ENCODE measurements at places on chromosomes 1 and 21.

GRCh38 chr1:245690156-245690690, 535.4 kb downstream of the KIF26B start:
- no peak for DNase-seq

DNA sequence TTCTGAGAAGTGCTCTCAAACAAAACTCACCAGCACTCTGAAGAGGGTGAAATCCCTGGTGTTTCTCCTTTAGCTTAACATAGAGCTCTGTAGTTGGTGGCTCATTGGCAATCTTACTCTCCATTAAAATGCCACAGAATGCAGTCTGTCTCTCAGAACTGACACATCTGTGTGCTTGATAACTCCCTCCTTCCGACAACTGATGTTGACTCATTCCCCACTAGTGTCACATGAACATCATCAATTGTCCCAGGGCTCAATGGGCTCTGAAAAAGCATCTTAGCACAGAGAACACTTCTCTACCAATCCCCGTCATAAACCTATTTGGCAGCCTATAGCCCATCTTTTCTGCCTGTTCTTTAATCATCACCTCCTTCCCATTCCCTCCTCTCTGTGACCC, 133.2 kb upstream of the ZC3H11B start:
- no peak for DNase-seq

GRCh38 chr1:174968750-174969244, 30.9 kb upstream of the CACYBP start:
- no peak for DNase-seq

GRCh38 chr1:174700775-174701174, 253.0 kb downstream of the GPR52 start:
- no peak for DNase-seq

- DNase-seq = no peak
Observed at GRCh38 chr1:101005871-101006270, 19.7 kb downstream of the DPH5 start.

GRCh38 chr1:89429062-89429461, 65.2 kb downstream of the GBP6 start:
- DNase-seq = no peak

DNA sequence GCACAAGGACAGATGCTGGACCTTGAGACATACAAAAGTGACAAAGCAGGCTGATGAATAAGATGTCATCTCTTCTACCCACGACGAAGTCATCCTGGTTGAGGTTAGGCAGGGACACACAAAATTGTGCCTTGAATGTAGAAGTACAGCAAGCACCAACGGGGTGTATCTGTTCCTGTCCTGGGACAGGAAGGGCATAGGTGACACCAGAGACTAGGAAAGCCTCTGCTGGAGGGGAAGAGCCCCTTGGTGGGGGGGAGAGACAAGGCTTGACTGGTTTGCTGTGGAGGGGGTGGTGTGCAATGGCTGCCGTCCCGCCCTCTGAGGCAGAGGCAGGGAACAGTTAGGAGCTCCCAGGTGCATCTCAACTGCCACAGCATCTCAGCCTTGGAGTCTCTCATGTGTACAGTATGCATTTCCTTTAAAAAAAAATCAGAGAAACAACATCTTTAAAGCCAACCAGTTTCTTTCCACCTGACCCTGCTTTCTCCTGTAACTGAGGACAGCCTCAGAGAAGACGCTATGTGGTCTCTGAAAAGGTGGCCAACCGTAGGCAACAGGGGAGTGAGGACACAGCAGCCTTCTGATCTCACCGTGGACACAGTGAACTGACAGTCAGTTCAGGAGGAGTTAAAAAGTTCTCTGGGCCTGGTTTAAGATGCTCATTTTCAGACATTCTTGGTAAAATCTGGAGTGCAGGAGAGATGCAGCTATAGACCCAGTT, 17.7 kb upstream of the GFI1 start:
- no peak for DNase-seq

DNA sequence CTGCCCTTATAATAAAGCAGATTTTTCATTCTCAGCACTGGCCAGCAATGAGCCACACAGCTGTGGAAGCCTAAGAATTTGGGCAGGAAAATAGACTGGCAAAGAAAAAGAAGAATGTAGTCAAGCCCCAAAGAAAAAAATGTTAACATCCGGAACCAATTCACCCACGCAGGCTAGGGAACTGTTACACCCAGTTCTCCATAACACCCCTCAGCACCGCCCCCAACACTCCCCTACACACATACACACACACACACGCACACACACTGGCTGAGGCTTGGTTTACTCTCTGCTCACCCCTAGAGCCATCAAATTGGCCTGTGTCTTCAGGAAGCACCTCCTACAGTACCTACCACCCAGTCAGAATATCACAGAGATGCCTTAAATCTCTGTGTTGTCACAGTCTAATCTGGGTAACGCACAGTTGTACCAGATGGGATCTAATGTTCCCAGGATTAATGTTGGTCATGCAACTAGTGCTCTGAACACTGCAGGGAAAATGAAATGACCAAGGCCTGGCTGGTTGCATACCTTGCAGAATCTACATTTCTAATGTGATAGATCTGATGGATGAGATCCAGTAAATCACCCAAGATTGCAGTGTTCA, 14.5 kb downstream of the TBX15 start:
- DNase-seq = no peak

DNA sequence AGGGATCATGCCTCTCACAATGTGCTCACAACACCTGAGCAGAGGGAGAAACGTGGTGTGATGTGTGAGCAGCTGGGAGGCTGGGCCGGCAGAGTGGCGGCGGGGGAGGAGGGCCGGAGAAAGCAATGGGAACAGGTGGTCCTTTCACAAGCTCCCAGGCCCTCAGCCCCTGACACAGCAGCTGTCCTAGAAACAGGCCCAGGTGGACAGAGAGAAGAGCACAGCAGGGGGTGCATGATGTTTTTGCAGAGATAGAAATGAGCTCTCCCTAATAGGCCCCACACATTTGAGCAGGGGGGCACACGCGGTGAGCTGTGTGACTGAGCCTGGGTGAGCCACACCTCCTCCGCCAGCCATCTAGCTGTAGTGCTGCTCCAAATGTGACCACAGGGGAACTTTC, 7.6 kb upstream of the RGS16 start:
- peak; percentile 35 for DNase-seq

- DNase-seq = no peak
Observed at GRCh38 chr1:234605399-234605982, 4.5 kb downstream of the IRF2BP2 start.

GRCh38 chr1:107124694-107125093, 16.1 kb upstream of the NTNG1 start:
- DNase-seq = no peak

GRCh38 chr1:85824066-85824840, 116.0 kb upstream of the ZNHIT6 start:
- DNase-seq = no peak

GRCh38 chr1:66254785-66255184, 279.2 kb upstream of the SGIP1 start:
- no peak for DNase-seq

DNA sequence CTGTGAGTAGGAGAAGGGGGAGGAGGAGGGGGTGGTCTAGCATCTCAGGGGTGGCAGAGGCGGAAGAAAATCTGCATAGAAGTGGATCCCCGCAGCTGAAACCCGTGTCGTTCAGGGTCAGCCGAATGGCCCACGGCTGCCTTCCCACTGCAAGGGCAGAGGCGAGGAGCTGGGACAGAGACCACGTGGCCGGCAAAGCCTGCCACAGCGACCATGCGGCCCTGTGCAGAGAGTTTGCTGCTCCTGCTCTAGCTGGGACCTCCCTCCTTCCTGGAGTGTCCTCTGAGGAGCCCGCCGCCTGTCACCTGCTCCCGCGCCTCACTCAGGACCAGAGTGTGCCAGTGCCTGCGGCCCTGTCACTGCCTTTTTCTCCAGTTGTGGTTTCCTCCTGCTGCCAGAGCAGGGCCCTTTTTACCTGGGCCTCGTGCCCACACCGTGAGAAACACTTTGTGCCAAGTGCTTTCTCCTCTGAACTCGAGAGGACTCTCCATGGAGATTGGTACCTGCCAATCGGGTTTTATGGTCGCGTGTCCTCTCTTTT, 5.4 kb upstream of the TRPM2 start:
- peak; percentile 42 for DNase-seq

DNA sequence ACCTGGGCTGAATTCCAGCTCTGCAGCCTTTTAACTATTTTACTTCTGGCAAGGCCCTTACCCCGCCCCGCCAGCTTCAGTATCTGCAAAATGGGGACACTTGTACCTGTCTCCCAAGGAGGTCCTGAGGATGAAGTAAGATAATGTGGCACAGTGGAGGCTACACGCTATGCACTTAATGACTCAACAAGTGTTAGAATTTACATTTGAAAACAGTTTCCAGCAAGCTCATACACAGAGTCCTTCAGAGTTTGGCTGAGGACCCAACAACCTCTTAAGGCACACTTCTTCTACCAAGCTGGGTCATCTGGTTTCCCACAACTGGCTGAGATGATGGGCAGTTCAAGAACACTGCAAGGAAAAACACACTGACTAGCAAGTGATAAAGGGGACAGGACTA, 30.2 kb upstream of the SLC22A15 start:
- no peak for DNase-seq

DNA sequence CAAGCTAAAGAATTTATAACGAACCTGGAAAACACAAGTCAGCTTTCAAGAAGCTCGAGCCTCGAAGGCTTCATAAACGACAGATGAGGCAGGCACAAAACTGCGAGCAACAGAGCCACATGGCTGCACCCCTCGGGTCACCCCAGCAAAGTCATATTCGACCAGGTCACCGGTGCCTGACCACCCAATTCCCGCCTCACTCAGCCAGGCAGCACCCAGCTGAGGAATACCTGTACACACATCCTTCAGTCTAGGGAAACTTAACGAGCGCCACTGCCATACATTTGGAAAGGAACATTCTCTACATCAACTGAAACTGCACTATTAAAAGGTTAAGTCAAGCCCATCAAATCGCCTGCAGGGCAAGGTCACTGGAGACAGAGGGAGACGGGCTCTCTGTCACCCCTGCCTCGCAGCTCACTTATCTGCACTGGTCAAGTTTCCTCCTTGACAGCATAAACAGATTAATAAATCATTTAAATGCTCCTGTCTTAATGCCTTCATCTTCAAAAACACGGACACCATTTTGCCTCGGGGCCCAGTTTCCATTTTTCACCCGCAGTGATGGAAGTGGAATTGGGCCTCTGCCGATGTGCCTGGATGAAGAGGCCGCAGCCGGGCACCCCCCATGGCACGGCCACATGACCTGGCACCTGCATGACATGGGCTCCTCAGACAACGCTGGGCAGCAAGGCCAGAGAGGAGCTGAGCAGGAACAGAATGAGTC, 20.6 kb downstream of the NPHP4 start:
- no peak for DNase-seq

GRCh38 chr1:82836213-82836972, 1035.7 kb downstream of the ADGRL2 start:
- no peak for DNase-seq

- no peak for DNase-seq
Observed at GRCh38 chr1:41513383-41513735, 28.9 kb upstream of the EDN2 start.

DNA sequence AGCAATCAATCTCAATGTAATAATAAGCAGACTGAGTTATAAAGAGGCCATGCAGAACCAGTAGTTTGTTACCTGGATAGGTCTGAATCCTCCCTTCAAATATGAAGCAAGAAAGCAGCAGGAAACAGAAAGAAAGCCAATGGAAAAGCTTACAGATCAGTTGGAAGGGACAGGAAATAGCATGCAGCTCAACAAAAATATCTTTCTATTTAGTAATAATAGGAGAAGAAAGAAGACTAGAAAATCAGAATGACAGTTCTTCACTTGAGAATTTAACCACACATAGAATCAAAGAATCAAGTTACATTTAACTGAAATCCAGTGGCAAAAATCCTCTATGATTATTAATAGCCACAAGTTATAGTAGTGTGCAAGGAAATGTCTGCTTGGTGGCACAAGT, 194.4 kb downstream of the EIF4G3 start:
- no peak for DNase-seq

DNA sequence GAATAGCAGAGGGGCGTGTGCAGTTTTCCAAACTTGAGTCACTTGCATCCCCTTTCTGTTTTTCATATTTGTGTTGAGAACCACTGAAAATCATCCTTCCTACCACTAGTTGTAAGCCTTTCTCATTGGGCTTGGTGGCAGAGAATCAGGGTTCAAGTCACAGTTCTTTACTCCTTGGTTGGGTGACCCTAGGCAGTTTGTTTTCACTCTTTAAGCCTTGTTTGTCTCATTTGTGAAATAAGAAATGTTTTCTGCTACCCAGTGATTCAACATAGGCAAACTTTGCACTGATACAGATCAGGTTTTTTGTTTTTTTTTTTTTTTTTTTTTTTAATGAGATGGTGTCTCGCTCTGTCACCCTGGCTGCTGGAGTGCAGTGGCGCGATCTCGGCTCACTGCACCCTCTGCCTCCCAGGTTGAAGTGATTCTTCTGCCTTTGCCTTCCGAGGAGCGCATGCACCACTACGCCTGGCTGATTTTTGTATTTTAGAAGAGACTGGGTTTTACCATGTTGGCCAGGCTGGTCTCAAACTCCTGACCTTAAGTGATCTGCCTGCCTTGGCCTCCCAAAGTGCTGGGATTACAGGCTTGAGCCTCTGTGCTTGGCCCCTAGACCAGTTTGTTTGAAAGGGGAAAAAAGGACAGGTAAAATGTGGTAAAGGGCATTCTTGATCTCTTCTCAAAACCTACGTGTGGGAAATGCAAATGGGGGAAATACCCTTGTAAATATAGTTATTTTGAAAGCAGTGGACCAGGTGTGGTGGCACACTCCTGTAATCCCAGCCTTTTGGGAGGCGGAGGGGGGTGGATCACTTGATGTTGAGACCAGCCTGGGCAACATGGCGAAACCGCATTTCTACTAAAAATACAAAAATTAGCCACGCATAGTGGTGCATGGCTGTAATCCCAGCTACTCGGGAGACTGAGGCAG, 3.2 kb downstream of the CLIC4 start:
- no peak for DNase-seq

DNA sequence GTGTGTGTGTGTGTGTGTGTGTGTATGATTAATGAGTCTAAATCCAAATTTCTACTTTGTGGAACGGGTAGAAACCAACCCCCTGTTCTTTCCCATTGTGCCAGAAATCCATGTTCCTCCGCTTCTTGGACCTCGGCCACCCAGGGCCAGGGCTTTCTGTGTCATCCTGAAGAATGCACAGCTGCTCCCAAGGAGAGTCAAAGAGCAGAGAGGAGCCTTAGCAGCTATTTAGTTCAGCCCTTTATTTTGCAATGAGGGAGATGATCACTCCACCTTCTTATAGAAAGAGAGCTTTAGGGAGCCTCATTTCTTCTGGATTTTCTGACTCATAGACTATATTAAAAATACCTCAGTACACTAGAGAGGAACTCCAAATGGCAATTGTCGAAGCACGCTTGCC, 489.3 kb upstream of the VAMP3 start:
- DNase-seq = no peak

GRCh38 chr1:118716775-118717174, 271.4 kb downstream of the TBX15 start:
- DNase-seq = no peak

- DNase-seq = no peak
Observed at GRCh38 chr1:192764675-192765074, 44.2 kb upstream of the RGS2 start.

GRCh38 chr1:54969879-54970278, 10.5 kb upstream of the TMEM61 start:
- DNase-seq = no peak

Data from NCI-H1436 (cell line).